ENCODE measurements at places on chromosomes 5 and 9.

- DNase-seq, result no peak
Measured at GRCh38 chr9:2377117-2377516, 244.5 kb upstream of the VLDLR start.

- no peak for DNase-seq
Measured at GRCh38 chr5:56319526-56320181, 86.5 kb upstream of the ANKRD55 start.

DNA sequence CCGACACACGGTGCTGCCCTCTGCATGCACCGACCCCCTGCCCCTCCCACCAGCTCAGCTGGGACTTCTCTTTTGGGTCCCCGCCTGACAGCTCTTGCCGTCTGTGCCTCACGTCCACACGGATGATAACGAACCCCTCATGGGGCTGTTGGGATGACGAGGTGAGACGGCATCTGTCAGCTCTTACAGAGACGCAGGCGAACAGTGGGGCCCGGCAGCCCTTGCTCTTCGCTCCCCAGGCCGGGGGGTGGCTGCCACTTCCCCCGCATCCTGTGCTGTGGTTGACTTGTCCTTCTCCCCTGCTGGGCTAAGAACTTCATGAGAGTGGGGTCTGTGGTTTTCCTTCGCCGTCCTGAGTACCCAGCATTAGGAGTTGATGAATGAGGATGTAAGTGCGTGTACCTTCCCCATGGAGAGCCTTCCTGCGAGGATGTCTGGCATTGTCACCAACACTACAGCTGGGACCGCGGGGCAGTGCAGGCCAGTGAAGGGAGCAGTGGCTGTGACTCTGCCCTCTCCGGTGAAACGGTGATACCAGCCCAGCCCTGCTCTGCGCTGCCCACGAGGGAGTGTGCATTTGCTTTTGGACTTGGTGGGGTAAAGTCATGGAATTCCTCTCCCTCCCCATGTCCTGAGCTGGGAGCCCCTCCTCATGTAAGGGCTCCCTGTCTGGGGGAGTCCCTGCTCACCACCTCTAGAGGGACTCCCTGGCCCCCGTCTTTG, 23.2 kb downstream of the HK3 start:
- no peak for DNase-seq

- DNase-seq, result no peak
Measured at GRCh38 chr9:35367451-35367850, 122.5 kb upstream of the RUSC2 start.

DNA sequence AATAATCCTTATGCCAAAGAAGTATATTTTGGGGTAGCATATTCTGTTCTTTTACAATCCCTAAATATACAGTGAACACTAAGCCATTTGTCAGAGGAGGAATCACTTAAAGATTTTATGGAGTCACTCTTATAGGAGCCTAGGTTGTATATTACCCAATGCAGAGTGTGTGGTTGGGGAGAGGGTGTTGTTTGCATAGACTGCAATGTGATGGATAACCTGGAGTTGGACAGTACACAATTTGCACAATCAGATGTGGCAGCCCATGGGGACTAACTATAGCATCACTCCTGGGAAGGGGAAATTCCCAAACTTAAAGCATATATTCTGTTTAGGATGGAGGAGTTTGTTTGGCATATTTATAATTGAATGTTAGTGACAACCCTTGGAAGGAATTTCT, 9.6 kb upstream of the NDFIP1 start:
- DNase-seq, result no peak

DNA sequence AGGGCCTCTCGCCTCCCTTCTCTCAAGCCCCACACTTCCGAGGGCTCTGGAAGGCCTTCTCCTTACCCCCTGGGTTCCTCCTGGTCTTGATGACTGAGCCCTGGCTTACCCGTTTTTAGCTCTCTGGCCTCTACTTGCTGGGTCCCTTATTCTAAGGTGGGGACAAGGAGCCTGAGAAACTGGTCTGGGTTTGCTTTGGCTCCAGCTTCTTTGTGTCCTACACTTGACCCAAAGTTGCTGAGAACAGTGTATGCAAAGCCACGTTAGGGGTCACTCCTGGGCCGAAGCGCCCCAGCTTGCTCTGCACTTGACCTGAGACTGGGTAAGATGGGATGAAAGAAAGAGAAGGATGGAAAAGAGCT, 788 bp downstream of the ZNF346 start:
- peak; percentile 43 for DNase-seq

GRCh38 chr9:20320921-20321320, 301.4 kb downstream of the MLLT3 start:
- no peak for DNase-seq

DNA sequence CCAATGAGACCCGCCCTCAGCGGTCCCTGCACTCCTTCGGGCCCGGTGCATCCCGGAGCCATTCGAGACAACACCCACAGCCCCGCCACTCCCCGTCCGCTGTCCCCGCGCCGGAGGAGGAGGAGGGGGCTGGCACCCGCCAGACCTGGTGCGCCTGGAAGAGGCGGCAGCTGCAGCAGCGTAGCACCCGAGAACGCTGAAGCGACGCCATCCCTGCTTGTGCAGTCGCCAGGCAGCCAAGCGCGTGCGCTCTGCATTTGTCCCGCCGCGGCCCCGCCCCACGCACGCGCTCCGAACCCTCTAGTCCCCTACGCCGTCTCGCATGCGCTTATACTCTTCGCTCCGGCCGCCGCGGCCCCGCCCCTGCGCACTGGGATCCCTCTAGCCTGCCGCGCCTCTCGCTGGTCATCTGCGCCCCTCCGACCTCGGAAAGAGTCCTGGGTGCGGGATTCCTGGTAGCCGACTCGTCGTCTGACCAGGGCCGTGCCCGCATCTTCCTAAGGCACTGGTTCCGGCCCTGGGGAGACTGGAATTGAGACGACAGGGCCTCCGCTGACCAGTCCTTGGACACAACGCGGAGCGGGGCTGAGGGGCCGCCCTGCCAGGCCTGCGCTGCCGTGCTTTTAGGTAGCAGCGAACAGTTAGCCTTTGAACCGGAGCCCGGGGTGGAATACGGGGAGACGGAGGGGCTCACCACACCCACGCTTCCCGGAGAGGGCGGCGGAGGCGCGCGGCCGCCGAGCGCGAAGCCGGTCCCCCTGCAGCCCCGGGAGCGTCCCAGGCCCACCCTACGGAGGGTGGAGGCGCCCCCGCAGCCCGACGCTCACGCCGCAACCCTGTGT, at the start of gene MRNIP:
TSS of gene MRNIP (minus strand) at position 232 of the 842 bp plus-strand sequence. CDS start at position 211, 21 bp downstream.
- DNase-seq, result peak; percentile 93

DNA sequence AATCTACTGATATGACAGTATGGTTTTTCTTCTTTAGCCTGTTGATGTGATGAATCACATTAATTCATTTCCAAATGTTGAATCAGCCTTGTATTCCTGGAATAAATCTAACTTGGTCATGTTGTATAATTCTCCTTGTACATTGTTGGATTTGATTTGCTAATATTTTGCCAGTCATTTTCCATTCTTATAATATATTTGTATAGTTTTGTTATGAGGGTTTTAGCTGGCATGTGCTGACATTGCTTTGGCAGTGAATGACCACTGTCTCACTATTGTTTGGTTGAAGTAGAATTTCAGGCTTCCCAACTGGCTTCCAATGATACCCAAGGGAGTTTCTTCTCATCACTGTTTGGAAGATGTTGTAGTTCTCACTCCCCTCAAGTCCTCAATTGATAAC, 983.0 kb upstream of the PTPRD start:
- no peak for DNase-seq

DNA sequence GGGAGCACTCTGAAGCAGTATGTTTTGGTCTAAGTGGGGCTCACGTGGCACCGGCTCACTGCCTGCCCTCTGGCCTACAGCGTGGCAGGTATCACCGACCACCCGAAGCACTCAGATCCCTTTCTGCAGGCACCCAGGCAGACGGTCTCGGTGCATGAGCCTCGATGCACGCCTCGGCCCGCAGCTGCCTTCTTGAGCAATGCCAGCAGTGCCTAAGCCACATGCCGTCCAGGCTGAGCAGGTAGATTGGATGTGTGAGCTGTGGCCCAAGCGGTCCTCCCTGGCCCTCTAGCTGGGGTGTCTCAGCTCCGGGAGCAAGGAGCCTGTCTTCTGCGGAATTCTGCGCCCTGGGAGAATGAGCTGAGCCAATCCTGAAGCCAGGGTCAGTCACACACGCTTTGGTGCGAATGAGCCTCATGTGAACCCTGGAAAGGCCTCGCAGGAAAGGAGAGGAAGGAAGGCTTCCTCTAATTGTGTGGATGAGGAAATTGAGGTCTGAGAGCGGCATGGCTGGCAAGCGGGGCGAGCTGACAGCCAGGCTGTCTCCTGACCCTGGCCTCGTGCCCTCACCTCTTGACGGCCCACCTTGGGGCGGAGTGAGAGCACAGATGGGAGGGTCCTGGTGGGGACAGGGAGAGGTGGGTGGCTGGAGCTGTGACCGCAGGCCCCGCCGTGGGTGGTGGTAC, 14.4 kb downstream of the RXRA start:
- DNase-seq, result no peak

DNA sequence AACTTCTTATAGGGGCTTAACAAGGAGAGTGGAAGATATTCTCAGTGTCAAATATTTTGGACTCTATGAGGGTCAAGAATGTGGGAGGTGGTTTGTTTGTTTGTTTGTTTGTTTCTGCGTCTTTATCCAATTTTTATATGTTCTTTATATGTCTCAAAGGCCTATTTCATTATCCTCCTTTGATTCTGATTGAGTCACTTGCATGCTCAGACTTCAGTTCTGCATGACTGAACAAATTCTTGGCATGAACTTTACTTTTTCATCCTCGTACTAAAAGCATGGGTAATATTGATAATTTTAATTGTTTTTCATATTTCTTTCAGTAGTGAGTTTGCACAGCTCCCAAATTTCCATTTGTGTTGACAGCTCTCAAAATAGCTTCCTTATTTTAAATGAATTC, 19.2 kb upstream of the ERBIN start:
- no peak for DNase-seq

GRCh38 chr5:77697692-77698091, 59.2 kb upstream of the OTP start:
- no peak for DNase-seq

GRCh38 chr9:88680505-88681160, 145.7 kb downstream of the NXNL2 start:
- no peak for DNase-seq

GRCh38 chr5:140432916-140433315, 31.3 kb downstream of the ANKHD1 start:
- DNase-seq, result no peak

DNA sequence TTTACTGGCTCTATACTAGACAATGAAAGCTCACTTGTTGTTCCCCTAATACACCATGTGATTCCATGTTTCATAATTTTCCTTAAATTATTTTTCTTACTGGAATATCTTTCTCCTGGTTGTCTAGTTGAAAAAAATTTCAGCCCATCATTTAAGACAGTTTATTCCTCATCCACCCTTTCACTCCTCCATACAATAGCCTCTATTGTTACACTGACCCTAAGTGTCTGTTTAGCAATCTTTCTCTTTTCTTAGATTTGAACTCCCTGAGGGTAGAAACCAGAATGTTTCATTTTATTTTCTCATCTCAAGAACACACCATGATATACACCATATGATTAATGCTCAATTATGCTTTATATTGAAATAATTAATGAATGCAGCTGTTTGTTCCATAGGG, 413.4 kb upstream of the ITGA1 start:
- no peak for DNase-seq

GRCh38 chr5:10440367-10440990, 1.2 kb upstream of the ROPN1L start:
- no peak for DNase-seq

DNA sequence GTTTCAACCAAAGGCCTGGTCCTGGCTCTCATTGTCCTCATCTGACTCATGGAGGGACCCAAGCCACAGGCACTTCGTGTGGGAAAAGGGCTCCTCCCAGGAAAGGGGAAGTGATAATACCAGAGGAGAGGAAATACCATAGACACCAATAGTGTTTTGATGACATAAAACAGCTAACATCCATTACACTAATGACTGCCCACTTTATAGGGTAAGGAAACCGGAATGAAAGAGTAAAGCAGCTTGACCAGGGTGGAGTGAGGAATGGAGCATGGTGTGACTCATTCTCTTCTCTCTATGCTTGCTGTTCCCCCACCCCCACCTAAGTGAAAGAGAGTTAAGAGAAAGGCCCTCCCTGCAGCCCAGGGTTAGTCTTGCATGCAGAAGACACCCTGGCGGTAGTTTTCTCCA, 67.4 kb upstream of the HRH2 start:
- no peak for DNase-seq

GRCh38 chr9:34686732-34687131, 4.3 kb downstream of the CCL19 start:
- DNase-seq, result no peak

GRCh38 chr5:65073250-65073661, 304.5 kb downstream of the CWC27 start:
- DNase-seq, result no peak

DNA sequence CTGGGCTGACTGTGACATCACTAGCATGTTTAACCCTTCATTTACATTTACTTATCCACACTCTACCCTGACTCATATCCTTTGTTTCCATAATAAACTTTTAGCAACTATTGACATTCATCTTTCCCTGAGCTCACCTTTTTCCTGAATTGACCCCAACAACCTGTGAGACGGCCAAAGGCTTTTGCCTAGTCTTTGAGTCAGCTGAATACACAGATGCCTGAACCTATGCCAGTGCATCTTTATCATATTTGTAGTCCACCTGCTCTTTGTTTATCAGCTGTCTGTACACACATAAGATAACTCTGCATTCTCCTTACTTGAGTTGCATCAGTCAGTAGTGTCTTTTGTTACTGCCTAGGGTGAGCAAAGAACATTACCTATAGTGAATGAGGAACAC, 128.5 kb upstream of the HMHB1 start:
- no peak for DNase-seq

DNA sequence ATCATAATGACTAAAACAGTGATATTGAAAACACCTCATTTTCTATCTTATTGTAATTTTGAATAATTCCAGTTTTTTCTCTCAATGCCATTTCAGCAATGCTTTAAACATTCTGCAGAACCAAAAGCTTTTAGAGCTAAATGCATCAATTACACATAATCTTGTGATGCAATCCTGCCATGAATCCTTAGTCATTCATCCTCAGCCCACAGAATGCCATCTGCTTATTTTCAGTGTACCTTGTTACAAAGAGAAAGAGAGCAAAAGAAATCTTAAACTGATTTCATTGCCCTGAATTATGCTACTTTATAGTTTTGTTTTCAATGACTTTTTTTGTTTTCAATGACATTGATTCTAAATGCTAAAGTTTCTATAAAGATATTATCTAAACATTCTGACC, 1234.8 kb upstream of the C9orf72 start:
- no peak for DNase-seq

DNA sequence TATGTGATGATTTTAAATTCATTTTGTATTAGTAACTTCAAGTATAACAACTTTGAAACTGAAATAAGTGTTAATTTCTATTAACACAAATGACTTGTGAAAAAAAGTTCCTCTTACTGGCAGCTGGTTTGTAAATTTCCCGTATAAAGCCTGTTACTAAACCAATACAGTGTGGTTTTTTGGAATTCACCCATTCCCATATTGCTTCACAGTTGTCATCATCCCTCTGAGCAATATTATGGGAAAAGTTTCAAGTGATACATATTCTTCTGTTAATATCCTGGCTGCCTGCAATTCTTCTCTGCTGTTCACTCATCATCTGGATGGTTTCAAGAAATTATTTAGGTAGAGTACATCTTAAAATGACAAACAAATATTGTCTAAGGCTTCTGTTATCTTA, 1185.1 kb upstream of the C9orf72 start:
- DNase-seq, result no peak
